Progenitor cell of endocrine pancreas (in vitro differentiated cells): ENCODE measurements at places on chromosomes 11 and 22. TPM values are rescaled to one million over a fixed set of nuclear protein-coding genes. Genes with fewer than 3 reads are reported as not detected.
A peak's percentile ranks its signal among the peaks of the same experiment; 100 is the strongest.

IGLL1 gene
- not detected in 2 replicates for total RNA-seq

GRCh38 chr11:16204261-16204660 is 152.1 kb downstream of the SOX6 start:
- DNase-seq: no peak
- peaks cover 4% of the 10 kb centered on the region for H3K27me3 ChIP-seq
- peak overlapping the region; percentile 54 for H3K27ac ChIP-seq
- peaks cover 1% of the 10 kb centered on the region for H3K36me3 ChIP-seq
- no peak overlapping the region for H3K4me3 ChIP-seq
- peaks cover 10% of the 10 kb centered on the region for H3K4me1 ChIP-seq

DNA sequence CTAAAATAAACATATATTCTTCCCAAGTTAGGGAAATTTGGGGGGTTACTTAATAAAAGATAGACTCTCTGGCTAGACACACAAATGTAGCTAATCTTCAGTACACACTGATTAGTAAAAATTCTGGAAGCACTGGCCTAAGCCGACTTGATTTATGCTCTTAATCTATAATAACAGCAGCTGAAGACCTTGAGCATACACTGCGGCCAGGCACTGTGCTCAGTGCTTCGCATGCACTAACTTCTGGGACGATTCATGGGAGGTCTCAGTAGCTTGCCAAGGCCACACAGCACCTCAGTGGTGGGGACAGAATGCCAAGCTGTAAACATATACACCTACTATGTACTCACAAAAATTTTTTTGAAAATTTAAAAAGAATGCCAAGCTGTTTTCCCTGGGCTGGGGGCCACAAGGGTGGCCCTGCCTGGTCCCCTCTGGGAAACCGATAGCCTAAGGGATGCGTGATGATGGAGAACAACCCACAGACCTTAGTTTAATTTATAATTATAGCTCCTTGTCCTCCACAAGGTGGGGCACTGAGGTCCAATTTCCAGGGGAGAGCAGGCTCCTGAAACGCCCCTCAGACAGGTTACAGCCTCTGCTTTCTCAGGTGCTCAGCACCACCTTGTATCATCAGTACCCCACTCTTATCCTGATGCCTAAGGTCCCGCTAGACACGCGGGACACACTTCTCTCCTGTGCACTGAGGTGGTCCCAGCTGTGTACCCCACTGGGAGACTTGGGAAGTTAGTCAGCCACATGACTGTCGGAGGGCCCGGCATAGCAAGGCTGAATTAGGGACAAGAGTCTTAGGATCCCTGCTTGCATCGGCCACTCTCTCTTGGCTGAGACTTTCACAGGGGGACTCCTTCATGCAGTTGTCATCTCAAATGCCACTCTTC is 20.1 kb downstream of the SERPIND1 start:
- no peaks in the 10 kb centered on the region for H3K4me1 ChIP-seq
- no peak for DNase-seq
- no peak overlapping the region for H3K4me3 ChIP-seq
- H3K27ac ChIP-seq: peak overlapping the region; percentile 66
- no peaks in the 10 kb centered on the region for H3K27me3 ChIP-seq

- H3K4me1 ChIP-seq: no peaks in the 10 kb centered on the region
- no peak overlapping the region for H3K27ac ChIP-seq
- no peaks in the 10 kb centered on the region for H3K36me3 ChIP-seq
- no peak overlapping the region for H3K4me3 ChIP-seq
- no peak for DNase-seq
Observed at GRCh38 chr22:48444320-48445112, 1383.2 kb downstream of the BRD1 start.

DNA sequence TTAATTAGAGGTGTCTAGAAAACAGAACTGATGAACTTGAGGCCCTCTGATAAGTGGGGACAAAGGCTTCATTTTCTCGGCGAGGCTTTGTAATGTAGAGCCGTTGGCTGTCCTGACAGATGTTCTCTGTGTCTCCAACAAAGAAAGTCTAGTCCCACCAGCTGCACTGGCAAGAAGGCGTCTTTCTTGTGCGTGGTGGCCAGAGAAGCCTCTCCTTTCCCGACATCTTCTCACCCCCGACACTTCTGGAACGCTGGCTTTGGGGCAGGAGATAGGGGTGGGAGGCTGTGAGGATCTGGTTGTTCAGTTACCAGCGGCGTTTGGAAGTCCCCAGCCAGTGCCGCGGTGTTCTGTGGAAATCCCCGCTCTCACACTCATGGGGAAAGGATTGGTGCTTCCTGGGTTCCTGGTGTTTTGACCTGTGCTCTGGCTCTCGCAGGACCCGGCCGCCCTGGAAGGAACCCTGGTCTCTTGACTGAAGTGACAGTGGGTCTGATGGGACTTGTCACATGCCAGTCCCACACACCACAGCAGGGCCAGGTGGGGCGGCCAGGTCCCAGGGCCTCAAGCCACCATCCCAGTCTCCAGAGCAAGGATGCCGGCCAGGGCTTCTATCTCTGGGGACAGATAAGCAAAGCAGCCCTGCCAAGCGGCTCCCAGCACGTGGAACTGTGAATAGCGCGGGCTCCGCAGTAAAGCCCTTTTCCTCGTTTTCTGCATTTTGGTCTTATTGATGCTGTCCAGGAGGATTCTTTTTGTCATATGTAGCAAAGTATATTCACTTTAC is 23.2 kb downstream of the FADS2 start:
- no peak overlapping the region for H3K4me3 ChIP-seq
- H3K36me3 ChIP-seq: peaks cover 24% of the 10 kb centered on the region
- no peak overlapping the region for H3K27ac ChIP-seq
- no peaks in the 10 kb centered on the region for H3K4me1 ChIP-seq
- H3K27me3 ChIP-seq: no peaks in the 10 kb centered on the region

GRCh38 chr11:134044514-134045284 is 24.2 kb upstream of the JAM3 start:
- no peak for DNase-seq
- peaks cover 2% of the 10 kb centered on the region for H3K4me1 ChIP-seq
- no peak overlapping the region for H3K4me3 ChIP-seq
- H3K27ac ChIP-seq: no peak overlapping the region
- H3K27me3 ChIP-seq: peaks cover 58% of the 10 kb centered on the region
- H3K36me3 ChIP-seq: no peaks in the 10 kb centered on the region

DNA sequence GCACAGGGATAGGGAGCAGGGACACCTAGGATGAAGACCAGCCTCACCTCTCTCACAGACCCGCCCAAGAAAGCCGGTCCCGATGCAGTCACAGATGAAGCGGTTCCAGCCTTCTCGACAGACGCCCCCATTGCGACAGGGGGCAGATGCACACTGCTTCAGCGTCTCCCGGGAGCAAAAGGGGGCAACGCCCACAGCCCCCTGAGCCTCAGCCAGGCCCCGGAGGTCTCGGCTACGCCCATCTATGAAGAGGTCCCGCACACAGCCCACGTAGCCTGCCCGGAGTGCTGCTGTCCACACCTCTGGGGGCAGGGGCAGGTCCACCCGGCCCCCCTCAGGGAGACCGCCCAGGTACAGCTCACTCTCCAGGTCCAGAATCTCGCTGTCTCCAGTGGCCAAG is 62.3 kb downstream of the NRXN2 start:
- no peaks in the 10 kb centered on the region for H3K4me1 ChIP-seq
- no peak for DNase-seq
- peaks cover 14% of the 10 kb centered on the region for H3K27me3 ChIP-seq
- no peaks in the 10 kb centered on the region for H3K36me3 ChIP-seq
- no peak overlapping the region for H3K4me3 ChIP-seq
- no peak overlapping the region for H3K27ac ChIP-seq

OR8H2 gene
- not detected in 2 replicates for total RNA-seq

KIRREL3 gene
- 0.26 and 0.29 TPM in 2 replicates for total RNA-seq

DNA sequence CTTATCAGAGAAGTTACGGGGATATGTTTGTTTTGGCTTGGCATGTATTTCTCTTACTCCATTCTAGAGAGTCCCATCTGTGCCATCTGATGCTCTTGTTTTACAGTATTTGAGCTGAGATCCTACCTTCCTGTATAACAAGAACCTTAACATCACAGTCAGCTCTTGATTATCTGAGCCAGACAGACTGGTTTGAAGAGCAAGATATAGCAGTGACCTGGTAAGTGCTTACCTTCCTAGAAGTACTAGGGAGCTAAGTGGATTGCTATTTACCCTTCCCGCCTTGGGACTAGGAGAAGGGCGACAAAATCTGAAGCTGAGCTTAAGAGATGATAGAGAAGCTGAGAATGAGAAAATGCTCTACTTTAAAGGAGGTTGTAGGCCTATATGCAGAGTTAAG is 235.3 kb downstream of the CSNK2A3 start:
- peaks cover 2% of the 10 kb centered on the region for H3K36me3 ChIP-seq
- H3K27me3 ChIP-seq: no peaks in the 10 kb centered on the region
- no peak for DNase-seq
- no peak overlapping the region for H3K27ac ChIP-seq

GRCh38 chr11:14852571-14853177 is 39.4 kb downstream of the CYP2R1 start:
- H3K36me3 ChIP-seq: peaks cover 8% of the 10 kb centered on the region
- H3K4me1 ChIP-seq: peaks cover 14% of the 10 kb centered on the region
- DNase-seq: no peak
- H3K4me3 ChIP-seq: no peak overlapping the region

- peaks cover 6% of the 10 kb centered on the region for H3K27me3 ChIP-seq
- DNase-seq: no peak
- H3K4me1 ChIP-seq: no peaks in the 10 kb centered on the region
Observed at GRCh38 chr11:107682572-107682971, 29.3 kb downstream of the SLN start.

KDM4E gene
- total RNA-seq: not detected in 2 replicates

- H3K36me3 ChIP-seq: peaks cover 22% of the 10 kb centered on the region
- H3K27me3 ChIP-seq: no peaks in the 10 kb centered on the region
Observed at GRCh38 chr11:10076458-10077141, 217.4 kb downstream of the SBF2 start.

DNA sequence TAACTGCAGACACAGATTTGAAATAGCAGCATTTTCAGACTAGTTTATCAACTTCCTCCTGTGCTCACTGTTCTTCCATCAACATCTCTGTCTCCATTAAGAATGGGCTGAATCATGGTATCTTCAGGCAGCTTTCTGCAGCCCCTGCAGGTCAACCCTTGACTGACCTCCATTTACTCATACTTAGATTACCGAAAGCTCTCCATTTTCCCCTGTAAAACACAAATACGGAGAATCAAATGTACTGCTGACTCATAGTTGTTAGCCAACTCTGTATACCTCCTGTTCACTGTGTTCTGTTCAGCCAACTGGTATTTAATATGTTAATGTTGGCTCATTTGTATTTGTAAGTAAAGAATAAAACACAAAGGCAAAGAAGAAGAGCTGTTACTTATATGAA is 364.0 kb downstream of the CASP12 start:
- no peaks in the 10 kb centered on the region for H3K36me3 ChIP-seq
- H3K27ac ChIP-seq: no peak overlapping the region
- H3K27me3 ChIP-seq: no peaks in the 10 kb centered on the region
- no peak for DNase-seq
- H3K4me1 ChIP-seq: no peaks in the 10 kb centered on the region
- no peak overlapping the region for H3K4me3 ChIP-seq
